ENCODE measurements at places on chromosomes 2 and 18.

DNA sequence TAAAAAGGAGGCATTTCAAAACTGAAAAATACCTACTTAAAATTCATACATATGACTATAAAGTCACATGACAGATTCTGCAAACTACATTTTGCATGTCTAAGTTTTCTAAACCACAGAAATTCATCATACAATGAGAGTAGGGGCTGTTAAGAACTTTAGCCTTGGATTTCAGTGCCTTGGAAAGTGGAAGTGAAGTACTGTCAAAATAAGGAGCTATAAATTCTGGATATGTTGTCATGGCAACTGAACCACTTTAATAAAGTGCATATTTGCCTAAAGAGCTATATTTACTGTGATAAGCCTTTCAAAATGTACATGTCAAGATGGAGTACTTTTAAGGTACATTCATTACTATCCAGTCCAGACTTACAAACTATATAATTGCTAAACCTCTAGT is 227.1 kb downstream of the RAB3GAP1 start:
- DNase-seq: no peak

DNA sequence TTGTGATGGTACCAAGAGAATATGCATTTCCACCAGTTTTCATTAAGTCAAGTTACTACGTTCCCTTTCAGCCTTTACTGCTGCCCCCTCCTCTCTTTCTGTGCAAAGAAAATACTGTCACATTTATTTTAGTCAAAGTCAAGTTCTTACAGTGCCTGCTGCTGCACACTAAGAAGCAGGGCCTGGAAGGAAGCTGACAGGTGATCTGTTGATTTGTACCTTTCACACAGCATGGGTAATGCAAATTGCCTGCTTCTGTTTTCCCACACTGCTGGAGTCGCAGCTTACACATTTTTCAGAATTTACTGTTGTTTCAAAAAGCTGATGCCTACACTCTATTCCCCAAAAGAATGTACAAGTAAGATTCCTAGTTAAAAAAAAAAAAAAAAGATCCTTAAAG is 48.7 kb upstream of the CD226 start:
- no peak for DNase-seq

GRCh38 chr2:81355436-81355835 is 1050.9 kb upstream of the LRRTM1 start:
- no peak for DNase-seq

- no peak for DNase-seq
Observed at GRCh38 chr2:222423186-222423585, 1.2 kb upstream of the SGPP2 start.

DNA sequence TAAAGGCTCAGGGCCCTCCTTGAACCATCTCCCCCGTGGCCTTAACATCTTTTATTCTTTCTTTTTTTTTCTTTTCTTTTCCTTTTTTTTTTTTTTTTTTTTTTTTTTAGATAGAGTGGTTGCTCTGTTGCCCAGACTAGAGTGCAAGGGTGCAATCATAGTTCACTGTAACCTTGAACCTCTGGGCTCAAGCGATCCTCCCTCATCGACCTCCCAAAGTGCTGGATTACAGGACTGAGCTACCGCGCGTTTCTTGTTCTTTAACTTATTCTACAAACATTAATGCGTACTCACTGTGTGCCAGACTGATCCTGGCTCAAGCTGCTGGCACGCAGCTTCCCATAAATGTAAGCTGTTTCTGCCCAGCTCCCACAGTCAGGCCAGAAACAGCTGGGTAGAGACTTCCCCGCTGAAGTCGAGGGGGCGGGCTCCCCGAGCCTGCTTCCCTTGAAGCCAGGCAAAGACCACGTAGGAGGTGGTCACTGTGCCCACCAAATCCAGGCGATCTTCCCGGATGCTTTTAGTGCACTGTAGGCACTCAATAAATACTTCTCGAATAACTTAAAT is 29.2 kb upstream of the ATP6V1B1 start:
- no peak for DNase-seq

DNA sequence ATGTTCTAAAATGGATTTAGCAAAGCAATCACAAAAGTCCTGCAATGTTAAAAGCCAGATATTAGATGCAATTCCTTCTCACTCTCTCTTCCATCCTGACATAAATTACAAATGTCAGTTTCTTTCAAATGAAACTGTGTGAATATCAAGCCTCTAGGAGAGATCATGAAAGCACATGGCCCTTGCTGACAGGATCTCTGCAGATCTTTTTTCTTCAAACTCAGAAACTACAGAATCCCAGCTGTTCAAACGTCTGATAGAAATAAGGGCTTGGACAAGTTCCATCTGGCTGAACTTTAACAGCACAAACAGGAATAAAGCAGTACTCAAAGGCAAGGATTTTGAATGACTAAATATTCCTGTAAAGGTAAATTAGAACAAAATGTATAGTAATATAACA is 47.6 kb downstream of the PDE1A start:
- no peak for DNase-seq

- no peak for DNase-seq
Observed at GRCh38 chr18:68267583-68267982, 447.3 kb downstream of the TMX3 start.

DNA sequence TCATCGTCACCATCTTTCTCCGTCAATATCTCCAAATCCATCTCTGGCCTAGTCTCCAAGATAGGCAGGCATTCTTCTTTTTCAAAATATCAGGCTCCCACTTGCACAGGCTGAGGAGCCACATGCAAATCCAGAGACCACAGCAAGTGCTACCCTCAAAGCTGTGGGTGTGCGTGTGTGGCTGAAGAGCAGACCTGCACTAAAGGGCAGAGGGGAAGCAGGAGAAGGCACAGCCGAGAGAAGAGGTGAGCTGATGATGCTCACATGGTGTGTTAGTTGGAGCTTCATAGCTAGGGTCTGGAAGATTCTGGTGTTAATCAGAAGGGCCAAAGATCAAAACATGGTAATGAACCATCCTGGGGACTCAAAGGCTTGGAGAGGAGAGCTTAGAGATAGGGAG is 3.8 kb downstream of the SPEG start:
- DNase-seq: no peak

DNA sequence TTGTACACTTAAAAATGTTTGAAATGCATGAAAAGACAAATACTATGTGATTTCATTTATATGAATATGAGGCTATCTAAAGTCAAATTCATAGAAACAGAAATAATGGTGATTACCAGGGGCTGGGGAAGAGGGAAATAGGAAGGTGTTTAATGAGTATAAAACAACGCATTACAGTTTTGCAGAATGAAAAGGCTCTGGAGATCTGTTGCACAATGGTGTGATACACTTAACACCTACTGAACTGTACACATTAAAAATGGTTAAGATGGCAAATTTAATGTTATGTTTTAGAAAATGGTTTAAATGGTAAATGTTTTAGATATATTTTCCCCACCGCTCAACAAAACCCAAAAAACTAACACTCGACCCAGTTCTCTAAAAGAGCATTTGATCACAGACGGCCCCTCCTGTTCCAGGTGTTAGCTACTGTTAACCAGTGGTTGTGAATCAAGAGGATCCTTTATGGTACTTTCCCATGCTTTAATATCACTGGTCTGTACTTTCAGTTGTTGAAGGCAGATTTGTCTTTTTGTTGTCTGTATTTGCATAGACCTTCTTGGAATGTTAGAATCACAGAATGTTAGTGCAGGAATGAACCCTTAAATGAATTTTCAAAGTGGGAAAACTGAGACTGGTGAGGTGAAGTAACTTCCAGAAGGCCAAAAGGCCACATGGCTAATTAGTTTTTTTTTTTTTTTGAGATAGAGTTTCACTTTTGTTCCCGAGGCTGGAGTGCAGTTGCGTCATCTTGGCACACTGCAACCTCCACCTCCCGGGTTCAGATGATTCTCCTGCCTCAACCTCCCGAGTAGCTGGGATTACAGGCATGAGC is 10.2 kb downstream of the RAB10 start:
- DNase-seq: no peak

DNA sequence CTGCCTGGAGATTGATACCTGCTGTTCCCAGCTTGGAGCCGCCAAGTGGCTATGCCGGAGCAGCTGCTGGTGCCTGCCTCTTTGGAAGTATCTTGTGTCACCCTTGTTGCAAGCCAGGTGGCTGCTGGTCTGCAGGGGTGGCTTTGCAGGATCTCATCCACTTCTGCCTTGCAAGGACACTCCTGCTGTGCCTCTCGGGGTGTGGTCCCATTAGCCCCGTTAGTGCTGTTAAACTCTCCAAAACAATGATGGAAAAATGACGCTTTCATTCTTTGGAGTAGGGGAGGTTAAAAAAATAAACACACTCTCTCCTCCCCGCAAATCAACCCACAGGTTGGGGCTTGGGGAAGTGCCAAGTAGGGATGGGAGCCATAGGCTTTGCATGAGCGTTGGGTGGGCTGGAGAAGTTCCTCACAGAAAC is 352.8 kb downstream of the RNF144A start:
- DNase-seq: no peak

DNA sequence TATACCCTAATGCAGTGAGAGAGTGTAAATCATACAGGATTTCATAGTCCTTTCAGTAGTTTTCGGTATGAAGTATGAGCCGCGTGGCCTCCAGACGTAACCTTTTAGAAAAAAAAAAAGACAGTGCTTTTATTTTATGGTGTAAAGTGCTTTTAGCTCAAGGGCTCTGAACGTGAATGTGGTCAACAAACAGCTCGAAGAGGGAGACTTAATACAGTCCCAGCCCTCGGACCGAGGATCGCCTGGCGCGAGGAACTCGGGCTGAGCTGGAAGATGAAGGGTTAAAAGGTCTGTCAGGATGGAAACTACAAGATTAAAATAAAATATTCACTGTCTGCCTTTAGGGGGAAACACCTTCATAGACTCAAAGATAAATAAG is 4.0 kb upstream of the BCL11A start:
- no peak for DNase-seq

DNA sequence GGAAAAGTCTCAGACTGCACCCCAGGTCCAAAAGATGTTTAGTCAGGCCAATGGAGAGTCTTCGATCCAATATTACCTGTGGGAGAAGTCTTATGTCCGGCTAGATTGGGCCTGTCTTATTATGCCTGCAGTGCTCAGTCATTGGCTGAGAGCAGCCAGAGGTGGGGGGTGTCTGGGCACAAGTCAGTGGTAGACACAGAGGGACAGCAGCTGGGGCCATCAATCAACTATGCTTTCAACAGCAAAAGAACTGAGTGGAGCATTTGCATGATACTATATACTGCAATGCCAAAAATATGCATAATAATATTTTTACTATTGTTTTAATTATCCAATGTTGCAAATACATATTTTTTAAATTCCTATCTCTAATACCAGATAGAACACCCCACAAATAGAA is 298.6 kb upstream of the CDH20 start:
- no peak for DNase-seq

- DNase-seq: no peak
Observed at GRCh38 chr2:80050246-80050645, 254.3 kb downstream of the LRRTM1 start.

DNA sequence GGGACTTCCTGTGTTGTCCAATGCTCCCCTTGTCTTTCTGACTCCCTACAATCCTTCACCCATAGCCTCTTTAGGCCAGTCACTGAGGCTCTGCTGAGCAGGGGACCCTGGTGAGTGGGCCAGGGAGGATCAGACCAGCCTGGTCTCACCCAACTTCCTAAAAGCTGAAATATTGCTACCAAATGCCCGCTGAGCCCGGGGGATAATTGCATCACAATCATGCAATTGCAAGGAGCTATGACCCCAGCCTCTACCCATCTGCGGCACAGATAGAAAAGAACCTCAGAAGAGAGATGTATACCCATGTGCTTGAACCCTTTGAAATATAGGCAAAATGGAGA is 3.7 kb upstream of the SP100 start:
- DNase-seq: no peak

- DNase-seq: no peak
Observed at GRCh38 chr2:219983836-219984235, 356.4 kb downstream of the SLC4A3 start.

DNA sequence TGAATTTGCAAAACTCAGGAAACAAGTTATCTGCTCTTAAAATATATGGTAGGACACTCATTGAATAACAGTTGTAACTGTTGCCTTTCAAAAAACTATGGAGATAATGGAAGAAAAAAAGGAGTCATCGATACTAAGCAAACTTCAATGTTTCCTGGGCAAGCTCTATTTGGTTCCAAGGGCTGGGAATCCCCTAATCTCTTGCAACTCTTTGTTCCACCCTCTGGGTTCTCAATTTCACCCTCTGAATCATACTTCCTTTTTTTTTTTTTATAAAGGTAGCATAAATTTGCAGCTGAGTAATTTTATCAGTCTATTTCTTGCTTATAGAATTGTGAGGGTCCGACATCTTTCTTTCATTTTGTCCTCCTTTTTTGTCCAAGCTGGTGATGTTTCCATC is 36.7 kb downstream of the SLC9A4 start:
- DNase-seq: no peak

DNA sequence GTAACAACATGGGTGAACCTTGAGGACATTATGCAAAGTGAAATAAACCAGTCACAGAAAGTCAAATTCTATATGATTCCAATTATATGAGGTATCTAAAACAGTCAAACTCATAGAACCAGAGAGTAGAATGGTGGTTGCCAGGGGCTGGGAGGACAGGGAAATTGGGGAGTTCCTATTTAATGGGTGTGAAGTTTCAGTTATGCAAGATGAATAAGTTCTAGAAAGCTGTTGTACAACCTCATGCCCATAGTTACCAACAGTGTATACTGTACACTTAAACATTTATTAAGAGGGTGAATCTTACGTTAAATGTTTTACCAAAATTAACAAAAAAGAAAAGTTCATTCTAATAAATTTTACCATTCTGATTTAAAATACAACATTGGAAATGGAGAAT is 92.7 kb upstream of the WDSUB1 start:
- no peak for DNase-seq

- DNase-seq: no peak
Observed at GRCh38 chr2:216119986-216120385, 10.8 kb downstream of the XRCC5 start.

DNA sequence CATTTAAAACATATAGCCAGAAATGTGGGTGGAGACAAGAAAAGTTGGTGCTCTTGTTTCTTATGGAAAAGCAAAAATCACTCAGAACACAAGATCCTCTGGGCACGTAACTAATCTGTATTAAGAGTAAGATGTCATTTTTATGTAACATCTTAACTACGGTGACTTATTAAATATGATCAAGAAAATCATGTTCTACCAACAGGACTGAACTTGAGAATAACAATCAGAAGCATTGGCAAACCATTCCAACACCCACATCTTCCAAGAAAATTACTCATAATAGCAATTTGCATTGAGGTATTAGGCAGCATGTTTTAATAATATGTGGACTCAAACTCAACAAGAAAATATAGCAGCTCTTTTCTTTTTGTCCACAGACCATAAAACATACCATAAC is 21.6 kb downstream of the MAP2 start:
- no peak for DNase-seq

DNA sequence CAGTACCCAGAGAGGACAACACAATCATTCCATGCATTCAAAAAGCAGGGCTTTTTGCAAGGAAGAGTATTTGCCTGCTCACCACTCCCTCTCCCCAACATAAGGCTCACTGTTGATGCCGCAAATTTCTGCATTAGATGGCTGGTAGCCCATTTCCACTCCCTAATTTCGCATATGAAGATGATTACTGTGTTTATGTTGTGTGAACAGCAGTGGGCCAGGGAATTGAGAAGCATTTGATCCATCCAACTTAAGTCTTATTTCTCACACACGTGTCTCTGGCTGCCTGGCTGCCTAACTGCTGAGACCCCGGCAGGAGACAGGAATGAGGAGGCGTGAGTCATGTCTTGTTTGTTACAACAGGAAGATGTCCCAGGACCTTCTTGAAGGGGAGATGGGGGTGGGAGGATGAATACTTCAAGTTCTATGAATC is 294.1 kb downstream of the ALK start:
- DNase-seq: no peak

Measured in activated T-cell treated with anti-CD3 and anti-CD28 coated beads for 4 hours (primary cell).